ENCODE measurements at places on chromosomes 3 and 15. TPM values are rescaled to one million over a fixed set of nuclear protein-coding genes. Genes with fewer than 3 reads are reported as not detected.

DNA sequence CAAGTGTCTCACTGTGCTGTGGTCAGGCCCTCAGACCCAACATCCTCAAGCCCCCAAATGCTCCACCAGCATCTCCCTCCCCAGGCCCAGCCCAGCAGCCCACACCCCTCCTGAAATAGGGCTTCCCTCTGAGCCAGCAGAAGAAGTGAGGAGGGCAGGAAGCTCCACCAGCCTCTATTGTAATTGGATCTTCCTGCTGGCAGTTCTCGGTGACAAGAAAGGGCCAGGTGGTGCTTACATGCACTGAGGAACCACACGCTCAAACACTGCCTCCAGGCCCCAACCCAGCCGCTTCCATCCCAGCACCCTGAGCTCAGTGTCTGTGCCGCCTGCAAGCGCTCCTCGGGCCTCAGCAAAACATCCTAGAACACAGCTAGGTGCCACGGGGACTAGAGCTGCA lies 96.7 kb downstream of the ATP10A start:
- DNase-seq: no peak

- no peak for DNase-seq
These were observed 110.3 kb downstream of the LSM3 start for GRCh38 chr3:14288833-14289451.

DNA sequence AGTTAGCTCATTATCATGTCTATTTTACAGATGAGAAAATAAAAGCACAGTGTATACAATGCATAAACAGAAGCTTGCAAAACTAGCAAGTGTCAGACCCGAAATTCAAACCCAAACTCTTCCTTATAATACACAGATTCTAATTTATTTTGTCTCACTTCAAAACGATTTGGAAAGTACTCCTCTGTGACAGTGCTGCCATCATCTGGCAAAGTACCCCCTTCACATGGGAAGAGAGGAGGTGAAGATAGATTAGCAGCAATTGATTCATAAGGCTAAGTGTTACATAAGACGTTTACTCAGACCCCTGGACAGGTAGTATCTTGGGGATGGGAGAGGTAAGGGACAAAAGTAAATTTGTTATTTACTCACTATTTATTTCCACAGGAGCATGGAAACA lies 744.0 kb upstream of the SGO1 start:
- DNase-seq: peak; percentile 27

- DNase-seq: no peak
These were observed 16.8 kb downstream of the MST1R start for GRCh38 chr3:49886922-49887265.

The CCDC13 gene
- 17.8 TPM for total RNA-seq

The IL17RC gene
- total RNA-seq: 244 TPM

All from stomach (tissue), 19 donors.